T-cell (primary cell): ENCODE measurements at places on chromosomes 6 and 20. TPM values are rescaled to one million over a fixed set of nuclear protein-coding genes. Genes with fewer than 3 reads are reported as not detected.
A peak's percentile ranks its signal among the peaks of the same experiment; 100 is the strongest.

DNA sequence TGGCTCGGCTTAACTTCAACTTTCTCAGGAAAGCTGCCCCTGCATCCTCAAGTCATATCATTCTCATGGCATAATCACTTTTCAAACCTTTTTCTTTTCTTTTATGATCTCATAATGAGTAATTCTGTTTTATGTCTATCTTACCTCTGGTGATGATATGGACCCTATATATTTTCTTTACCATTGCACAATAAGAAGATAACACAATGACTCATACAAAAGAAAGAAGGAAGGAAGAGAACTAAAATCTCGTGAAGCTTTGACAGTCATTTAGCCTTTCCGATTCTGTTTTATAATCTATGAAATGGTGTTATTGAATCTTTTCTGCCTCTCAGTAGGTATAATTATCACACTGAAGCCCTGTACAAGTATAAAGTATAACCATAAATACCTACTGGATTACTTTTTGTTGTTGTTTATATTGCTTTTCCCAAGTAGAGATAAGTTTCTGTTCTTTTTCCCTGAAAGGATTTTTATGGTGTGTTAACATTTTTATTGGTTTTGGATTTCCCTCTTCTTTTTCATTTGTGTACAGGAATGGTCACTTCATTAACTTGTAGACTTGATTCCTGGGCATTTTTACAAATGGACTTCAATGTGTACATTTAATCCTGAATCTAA, 300.9 kb downstream of the LAMA2 start:
- DNase-seq = no peak

DNA sequence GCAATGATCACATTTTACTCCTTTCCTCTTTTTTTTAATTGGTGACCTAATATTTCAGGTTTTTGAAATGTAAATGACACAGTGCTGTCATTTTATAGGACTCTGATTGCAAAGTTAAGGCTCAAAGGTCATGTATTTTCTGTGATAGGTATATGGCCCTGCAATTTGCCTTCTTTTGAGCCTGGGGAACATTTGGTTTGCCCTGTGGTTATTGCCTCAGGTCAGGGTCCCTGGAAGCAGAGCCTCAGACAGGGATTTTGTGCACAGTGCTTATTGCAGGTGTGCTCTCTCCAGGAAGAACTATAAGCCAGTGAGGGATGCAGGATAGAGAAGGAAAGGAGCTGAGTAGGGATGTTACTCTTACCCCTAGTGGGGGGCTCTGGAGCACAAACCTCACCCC, 229.3 kb upstream of the ECI2 start:
- DNase-seq = no peak

- no peak for DNase-seq
These were observed 103.2 kb upstream of the FOXP4 start for GRCh38 chr6:41442800-41443501.

The HLA-DQB1 gene
- 12.5 TPM for total RNA-seq

DNA sequence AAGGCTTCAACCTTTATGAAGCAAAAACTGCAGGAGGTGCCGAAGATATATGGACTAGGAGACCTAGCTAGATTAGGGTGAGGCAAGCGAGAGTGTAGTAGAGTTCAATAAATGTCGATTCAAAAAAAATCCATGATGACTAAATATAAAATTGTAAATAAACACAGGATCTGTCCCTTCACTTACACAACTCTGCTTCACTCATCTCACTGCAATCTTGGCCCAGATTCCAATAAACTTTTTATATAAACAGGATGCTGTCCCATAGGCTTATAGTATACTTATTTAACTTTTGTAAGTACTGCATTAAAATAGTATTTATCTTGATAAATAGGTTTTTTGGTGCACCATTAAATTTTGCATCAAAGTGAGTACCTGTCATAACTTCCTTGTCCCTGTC, 648.4 kb upstream of the NRSN1 start:
- no peak for DNase-seq

The ZNF831 gene
- 48.0 TPM for total RNA-seq

GRCh38 chr6:97820400-97820799, 537.4 kb upstream of the MMS22L start:
- DNase-seq = no peak

DNA sequence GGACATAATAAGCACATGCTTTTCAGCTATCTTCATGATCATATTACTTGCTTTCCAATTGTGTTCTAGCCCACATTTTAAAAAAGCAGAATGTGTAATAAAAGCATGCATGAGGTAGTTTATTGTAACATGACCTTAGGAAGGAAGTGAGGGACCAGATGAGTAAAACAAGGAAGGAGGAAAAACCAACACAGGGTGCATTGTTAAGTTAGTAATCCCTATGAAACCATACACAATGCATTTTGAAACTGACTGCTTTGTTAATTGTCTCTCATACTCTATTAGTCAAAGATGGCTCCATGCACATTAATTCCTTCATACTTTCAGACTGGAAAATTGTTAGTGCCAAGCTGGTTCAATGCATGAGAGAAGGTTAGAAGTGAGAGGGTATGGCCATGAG, 37.7 kb upstream of the CENPW start:
- DNase-seq = no peak

DNA sequence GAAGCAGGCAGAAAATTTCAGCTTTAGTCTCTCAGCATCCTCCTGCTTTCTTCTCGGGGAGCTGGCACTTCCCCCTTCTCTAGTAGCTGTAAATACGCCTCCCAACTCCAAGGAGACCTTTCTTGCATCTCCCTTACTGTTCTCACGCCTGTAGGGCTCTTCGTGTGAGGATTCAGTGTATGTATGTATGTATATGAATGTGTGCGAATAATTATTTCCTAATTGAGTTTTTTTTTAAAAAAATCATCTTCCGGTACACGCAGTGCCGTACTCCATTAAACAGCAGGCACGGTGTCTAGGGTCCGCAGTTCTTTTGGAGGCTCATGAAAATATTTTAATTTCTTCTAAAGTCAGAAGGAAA, 85.4 kb downstream of the HFE start:
- peak; percentile 41 for DNase-seq

The LY6G6D gene
- total RNA-seq = not detected

The POM121L2 gene
- not detected for total RNA-seq

DNA sequence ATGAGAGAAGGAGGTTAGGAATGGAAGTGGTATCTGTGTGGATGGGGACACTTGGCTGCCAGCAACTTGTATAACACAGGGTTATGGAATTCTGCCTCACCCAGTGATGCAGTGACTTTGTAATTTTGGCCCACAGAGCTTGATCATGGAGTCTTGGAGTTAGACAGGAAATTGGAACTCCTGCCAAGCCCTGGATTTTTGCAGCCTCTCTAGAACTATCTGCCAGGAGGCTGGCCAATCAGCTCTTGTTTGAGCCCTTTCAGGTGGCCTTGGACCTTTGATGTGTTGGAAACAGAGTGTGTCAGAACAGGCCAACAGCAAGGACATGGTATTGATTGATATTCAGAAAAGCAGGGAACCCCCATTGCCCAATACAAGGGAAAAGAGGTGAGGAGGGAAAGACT, 157.7 kb upstream of the GGTLC1 start:
- no peak for DNase-seq

The MYB gene
- 23.9 TPM for total RNA-seq

The MATN4 gene
- not detected for total RNA-seq

The CNBD2 gene
- 7.1 TPM for total RNA-seq

GRCh38 chr6:39758905-39759605, 33.1 kb upstream of the DAAM2 start:
- DNase-seq = no peak
